ENCODE measurements at places on chromosomes 7 and 10.

DNA sequence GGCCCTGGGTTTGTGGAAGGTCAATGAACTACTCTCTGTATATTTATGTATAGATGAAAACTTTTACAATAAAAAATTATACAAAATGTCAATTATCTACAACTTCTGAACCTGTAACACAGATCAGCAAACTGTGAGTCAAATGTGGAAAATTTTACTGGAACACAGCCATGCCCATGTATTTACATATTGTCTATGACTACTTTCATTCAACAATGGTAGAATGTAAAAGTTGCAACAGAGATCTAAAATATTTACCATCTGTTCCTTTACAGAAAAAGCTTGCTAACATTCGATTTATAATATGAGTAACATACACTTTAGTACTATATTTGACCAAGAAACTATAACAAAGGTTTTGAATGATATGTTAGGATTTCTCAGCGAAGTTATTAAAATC, 481.6 kb downstream of the PARD3 start:
- DNase-seq: no peak

GRCh38 chr10:29522061-29522855, 112.5 kb downstream of the SVIL start:
- DNase-seq: no peak

DNA sequence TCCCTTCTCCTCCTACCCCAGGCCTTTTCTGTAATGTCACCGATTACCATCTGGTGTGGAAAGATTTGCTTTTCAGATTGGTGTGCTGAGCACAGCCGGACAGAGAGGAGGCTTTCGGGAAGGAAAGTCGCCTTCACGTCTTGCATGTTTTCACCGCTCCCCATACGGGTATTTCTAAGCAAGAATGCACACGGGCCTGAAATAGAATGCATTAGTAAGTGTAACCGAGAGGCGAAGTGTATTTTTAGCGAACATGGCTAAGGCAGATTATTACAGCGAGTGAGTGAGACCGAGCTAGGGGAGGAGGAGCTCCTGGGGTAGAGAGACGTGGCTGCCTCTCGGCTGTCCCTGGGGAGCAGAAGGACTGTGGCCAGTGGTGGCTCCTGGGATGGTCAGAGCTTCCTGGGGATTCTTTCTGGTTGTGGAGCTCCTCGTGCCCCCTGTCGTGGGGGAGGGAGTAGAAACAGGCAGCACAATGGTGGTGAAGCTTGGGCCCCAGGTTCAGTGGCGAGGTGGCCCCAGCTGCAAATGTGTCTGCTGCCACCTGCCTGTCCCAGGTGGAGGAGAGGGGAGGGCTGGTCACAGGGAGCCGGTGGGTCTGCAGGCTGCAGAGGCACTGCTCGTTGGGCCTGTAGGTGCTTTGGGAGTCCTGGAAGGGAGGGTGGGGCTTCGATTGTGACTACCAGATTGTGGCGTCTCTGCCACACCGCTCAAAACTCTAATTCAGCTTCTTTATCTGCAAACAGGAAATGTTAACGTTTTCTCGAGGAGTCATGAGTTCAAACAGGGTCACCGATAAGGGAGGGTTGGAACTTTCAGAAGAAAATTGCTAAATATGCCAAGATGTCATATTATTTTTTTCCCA, 135.8 kb downstream of the CAMK1D start:
- DNase-seq: no peak

GRCh38 chr10:72552857-72553256, 73.0 kb downstream of the MICU1 start:
- no peak for DNase-seq

DNA sequence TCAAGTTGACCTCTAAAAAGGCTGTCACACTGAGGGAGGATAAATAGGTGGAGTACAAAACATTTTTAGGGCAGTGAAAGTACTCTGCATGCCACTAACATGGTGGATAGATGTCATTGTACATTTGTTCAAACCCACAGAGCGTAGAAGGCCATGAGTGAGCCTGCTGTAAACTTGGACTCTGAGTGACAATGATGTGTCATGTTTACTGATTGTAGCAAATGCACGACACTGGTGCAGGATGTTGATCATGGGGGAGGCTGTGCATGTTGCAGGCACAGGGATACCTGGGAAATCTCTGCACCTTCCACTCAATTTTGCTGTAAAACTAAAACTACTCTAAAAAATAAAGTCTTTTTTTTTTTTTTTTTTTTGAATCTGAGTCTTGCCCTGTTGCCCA, 52.5 kb upstream of the GRID1 start:
- no peak for DNase-seq

DNA sequence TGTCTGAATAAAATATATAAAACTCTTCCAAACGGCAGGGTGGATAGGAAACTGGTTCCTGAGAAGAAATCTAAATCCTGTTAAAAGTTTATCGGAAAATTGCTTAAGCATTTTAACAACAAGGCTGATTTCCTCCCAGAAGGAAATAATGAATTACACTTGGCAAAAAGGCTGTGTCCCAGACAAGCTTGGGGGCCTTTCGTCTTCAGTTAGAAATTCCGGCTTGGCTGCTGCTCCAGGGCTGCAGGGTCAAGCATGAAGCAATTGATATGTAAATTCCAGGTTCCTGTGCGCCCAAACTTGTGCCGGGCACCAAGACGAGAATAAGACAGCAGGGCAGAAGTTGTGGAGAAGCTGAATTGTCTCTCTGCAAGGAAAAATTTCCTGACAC, 38.0 kb upstream of the LBX1 start:
- DNase-seq: no peak

GRCh38 chr7:100786323-100786722, 41.0 kb downstream of the EPHB4 start:
- DNase-seq: no peak

GRCh38 chr7:4238861-4239260, 443.2 kb upstream of the FOXK1 start:
- no peak for DNase-seq

GRCh38 chr7:28225576-28225975, 45.0 kb upstream of the JAZF1 start:
- no peak for DNase-seq

- DNase-seq: no peak
Measured at GRCh38 chr10:78700816-78701520, 367.8 kb upstream of the ZMIZ1 start.

DNA sequence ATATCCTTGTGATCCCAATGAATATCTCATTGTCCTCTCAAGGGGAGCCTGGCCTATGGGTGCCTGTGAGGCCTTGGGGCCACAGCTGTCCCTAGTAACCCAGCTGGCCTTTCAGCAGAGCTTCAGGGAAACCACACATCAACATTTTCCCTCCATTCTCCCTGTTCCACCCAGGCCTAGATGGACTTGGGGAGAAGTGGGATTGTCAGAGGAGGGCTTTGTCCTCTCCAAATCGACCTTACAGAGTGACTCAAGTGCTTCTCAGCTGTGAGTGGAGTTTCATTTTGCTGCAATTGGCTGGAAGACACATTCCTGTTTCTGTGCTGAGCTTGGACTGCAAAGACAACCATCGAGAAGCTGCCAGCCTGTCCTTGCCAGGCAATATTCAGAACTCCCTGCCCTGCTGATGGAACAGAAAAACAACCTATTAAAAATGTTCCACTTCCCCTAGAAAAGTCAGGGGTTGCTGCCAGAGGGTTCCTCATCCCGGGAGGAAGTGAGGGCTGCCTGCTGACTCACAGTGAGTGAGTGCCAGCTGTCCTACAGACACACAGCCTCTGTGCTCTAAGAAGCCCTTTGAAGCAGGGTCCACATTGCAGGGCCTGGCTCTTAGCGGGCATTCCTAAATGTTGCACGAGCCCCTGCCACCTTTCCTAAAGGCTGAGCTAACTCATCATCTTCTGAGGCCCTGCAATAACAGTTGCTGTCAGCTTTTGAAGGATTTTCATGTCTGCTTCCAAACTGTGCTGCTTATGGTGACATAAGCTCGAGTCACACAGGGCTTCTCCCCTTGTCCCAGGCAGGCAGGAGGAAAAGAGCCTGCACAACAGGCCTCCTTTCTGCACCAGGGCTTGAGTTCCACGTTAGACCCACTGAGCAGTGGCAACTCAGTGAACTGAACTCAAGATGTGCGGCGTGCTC, 20.5 kb downstream of the STRA8 start:
- no peak for DNase-seq

GRCh38 chr10:129029051-129029450, 438.0 kb upstream of the MGMT start:
- DNase-seq: no peak

DNA sequence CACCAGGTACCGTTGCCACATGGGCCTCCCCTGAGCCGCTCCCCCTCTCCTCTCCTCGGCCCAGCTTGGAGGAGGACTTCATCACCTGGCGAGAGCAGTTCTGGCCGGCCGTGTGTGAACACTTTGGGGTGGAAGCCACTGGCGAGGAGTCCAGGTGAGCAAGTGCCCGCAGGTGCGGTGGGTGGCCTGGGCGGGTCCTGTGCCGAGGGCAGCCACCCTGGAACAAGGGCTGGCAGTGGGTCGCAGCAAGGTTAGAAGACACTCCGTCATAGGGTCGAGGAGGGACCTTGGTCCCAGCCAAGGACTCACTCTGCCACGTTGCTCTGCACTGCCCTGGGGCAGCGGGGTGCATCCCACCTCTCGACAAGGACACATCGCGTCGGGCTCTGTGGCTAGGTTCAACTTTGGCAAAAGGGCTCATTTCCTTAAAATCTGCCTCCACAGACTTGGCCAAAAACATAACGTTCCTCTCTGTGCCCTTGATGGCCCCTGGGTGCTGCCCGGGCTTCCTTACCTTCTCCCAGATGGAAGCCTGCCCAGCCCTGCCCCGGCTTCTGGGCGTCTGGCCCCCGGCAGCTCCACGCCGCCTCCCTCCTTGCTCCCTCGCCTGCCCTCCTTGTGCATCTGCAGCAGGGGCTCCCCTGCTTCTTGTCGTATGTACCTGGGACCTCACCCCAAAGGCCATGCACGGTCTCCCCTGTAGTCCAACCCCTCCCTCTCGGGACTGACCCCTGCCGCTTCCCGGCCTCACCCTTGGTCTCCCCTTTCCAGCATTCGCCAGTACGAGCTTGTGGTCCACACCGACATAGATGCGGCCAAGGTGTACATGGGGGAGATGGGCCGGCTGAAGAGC, 12.7 kb downstream of the TMEM120A start:
- DNase-seq: no peak

DNA sequence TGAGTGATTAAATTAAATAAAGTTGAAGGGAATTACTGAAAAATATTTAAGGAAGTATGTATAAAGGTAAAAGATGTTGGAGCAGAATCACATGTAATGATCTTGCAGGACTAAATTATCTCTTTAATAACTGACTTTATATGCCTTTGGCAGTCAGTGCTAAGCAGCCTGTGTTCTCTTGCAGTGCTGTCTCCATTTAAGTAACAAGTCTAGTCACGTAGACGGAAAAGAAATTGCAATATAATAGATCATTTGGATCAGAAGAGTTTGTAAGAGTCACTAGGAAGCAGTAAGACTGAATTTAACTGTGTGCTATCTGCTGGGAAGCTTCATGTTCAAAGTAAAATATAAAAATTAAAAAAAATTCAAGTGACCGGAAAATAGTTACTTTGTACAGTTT, 21.4 kb downstream of the BZW2 start:
- DNase-seq: no peak

- no peak for DNase-seq
Measured at GRCh38 chr10:120186506-120186905, 270.5 kb upstream of the PLPP4 start.

- no peak for DNase-seq
Measured at GRCh38 chr10:62231371-62231770, 37.3 kb downstream of the RTKN2 start.

DNA sequence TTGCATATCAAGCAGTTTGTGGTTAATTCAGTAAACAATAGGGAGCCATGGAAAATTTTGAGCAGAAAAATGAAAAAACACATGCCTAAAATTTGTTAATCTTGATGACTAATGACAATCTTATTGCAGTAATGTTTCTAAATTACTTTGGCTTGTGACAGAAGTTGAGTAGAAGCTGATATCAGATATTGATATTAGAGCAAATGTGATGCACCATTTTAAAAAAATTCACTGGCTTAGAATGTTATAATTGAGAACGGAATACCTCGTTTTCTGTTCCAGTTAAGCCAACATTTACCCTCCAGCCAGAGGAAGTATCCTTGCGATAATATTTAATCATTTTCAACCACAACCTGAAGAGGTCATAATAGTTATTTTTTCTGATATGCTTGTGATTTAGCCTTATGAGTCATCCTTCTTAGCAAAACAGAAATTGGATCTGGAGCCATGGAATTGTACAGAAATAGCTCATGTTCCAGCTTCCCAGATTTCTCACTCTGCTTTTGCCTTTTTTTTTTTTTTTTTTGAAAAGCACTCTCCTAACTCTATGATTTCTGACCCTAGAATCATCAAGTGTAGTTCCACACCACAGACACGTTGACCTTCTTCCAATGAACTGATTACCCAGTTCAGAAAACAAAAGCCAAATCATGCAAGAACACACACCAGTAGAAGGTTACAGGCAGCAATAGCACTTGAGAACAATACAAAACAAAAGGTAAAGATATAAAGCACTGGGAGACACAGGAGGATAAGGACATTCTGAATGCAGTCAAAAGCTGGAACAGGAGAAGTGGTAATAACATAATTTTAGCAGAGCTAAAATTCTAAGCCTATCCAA, 96.8 kb upstream of the PHYHIPL start:
- no peak for DNase-seq

DNA sequence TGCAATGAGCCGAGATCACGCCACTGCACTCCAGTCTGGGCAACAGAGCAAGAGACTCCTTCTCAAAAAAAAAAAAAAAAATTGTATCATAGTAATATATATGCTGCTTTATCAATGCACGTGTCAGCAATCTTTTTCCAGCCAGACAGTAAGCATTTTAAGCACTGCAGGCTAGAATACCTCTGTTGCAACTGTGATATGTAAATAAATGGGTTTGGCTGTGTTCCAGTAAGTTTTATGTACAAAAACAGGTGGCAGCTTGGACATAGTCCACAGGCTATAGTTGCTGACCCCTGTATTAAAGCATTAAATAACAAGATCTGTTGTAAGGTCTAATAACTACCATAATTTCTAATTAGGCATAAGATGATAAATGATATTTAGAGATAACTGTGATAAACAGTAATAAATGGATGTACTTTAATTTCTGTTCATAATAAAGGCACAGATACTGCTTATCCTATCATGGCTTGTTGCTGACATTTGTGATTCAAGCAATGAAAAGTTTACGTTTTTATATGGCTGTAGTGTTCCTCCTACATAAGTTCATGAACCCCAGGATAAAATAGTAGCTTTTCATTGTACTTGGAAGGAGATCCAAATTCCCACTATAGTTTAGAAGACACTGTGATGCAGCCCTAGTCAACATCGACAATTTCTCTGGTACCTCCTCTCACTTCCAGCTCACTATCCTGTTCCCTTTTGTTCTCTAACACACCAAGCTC, 161.4 kb downstream of the ELMO1 start:
- no peak for DNase-seq

GRCh38 chr7:105837765-105838626, 38.4 kb downstream of the ATXN7L1 start:
- no peak for DNase-seq

GRCh38 chr7:155896531-155897263, 84.4 kb upstream of the SHH start:
- no peak for DNase-seq

- DNase-seq: peak; percentile 59
Measured at GRCh38 chr10:129679207-129679606, 212.2 kb downstream of the MGMT start.

All from left lobe of liver (tissue), 2 donors.